A549 treated with Mapracorat at 1 μM for 4 hours (cell line): ENCODE measurements at places on chromosomes 6 and 20. TPM values are rescaled to one million over a fixed set of nuclear protein-coding genes. Genes with fewer than 3 reads are reported as not detected.

RBM38 gene
- 23.6 to 36.6 TPM (median 33.1 TPM) in 5 replicates for total RNA-seq

HLA-G gene
- total RNA-seq: not detected in 5 replicates

ARMH2 gene
- not detected in 5 replicates for total RNA-seq

HEY2 gene
- total RNA-seq: 0.06 to 0.10 TPM (median 0.07 TPM) in 3 of 5 replicates, not detected in the others

COL12A1 gene
- 4.6 to 6.7 TPM (median 5.5 TPM) in 5 replicates for total RNA-seq

OR2H2 gene
- total RNA-seq: not detected in 5 replicates

EPM2A gene
- total RNA-seq: 2.9 to 3.7 TPM (median 3.3 TPM) in 5 replicates

C6orf118 gene
- 0.14 to 0.20 TPM (median 0.18 TPM) in 4 of 5 replicates, not detected in the other for total RNA-seq

CRISP3 gene
- not detected in 5 replicates for total RNA-seq

UBD gene
- 0.33 to 1.0 TPM (median 0.87 TPM) in 5 replicates for total RNA-seq

RHAG gene
- total RNA-seq: not detected in 5 replicates

EMILIN3 gene
- 0.30 to 0.63 TPM (median 0.43 TPM) in 5 replicates for total RNA-seq

RIPOR3 gene
- total RNA-seq: 0.06 TPM in 1 of 5 replicates, not detected in the others

ME1 gene
- 36.3 to 40.5 TPM (median 38.2 TPM) in 5 replicates for total RNA-seq

LY6G5C gene
- total RNA-seq: 0.92 to 1.6 TPM (median 1.1 TPM) in 5 replicates

SNAP25 gene
- total RNA-seq: 13.5 to 18.5 TPM (median 16.1 TPM) in 5 replicates

IMPG1 gene
- total RNA-seq: not detected in 5 replicates

SULF2 gene
- total RNA-seq: 20.5 to 23.5 TPM (median 21.6 TPM) in 5 replicates

GID8 gene
- total RNA-seq: 20.2 to 22.5 TPM (median 21.2 TPM) in 5 replicates

PACSIN1 gene
- total RNA-seq: 0.04 to 0.07 TPM (median 0.05 TPM) in 4 of 5 replicates, not detected in the other

MAPK13 gene
- 0.28 to 1.00 TPM (median 0.74 TPM) in 5 replicates for total RNA-seq

ITPR3 gene
- 33.0 to 50.7 TPM (median 44.5 TPM) in 5 replicates for total RNA-seq

FAXC gene
- 5.9 to 8.9 TPM (median 6.6 TPM) in 5 replicates for total RNA-seq

SMIM26 gene
- total RNA-seq: 115 to 163 TPM (median 128 TPM) in 5 replicates

TNNC2 gene
- 0.28 TPM in 1 of 5 replicates, not detected in the others for total RNA-seq

SIGLEC1 gene
- 0.01 to 0.02 TPM (median 0.02 TPM) in 3 of 5 replicates, not detected in the others for total RNA-seq

PRR3 gene
- 14.9 to 17.6 TPM (median 16.6 TPM) in 5 replicates for total RNA-seq

TSBP1 gene
- total RNA-seq: not detected in 5 replicates

SIRPB1 gene
- total RNA-seq: 0.29 to 0.52 TPM (median 0.51 TPM) in 5 replicates

OPN5 gene
- not detected in 5 replicates for total RNA-seq

CCN6 gene
- total RNA-seq: not detected in 5 replicates

RBM24 gene
- total RNA-seq: 6.4 to 8.7 TPM (median 6.6 TPM) in 5 replicates

CRIP3 gene
- 0.39 to 0.51 TPM (median 0.43 TPM) in 5 replicates for total RNA-seq

RWDD2A gene
- total RNA-seq: 1.4 to 1.9 TPM (median 1.6 TPM) in 5 replicates

FLRT3 gene
- 1.6 to 2.2 TPM (median 1.8 TPM) in 5 replicates for total RNA-seq

SERAC1 gene
- 2.4 to 3.7 TPM (median 3.2 TPM) in 5 replicates for total RNA-seq

HUS1B gene
- total RNA-seq: 0.13 to 0.31 TPM (median 0.19 TPM) in 4 of 5 replicates, not detected in the other

LY6G6F gene
- total RNA-seq: not detected in 5 replicates

FILIP1 gene
- 0.15 to 0.53 TPM (median 0.32 TPM) in 5 replicates for total RNA-seq

SMOC2 gene
- total RNA-seq: not detected in 5 replicates

LCA5 gene
- total RNA-seq: 0.37 to 0.85 TPM (median 0.69 TPM) in 5 replicates

IRF4 gene
- total RNA-seq: 0.21 to 0.46 TPM (median 0.34 TPM) in 5 replicates

FAM83B gene
- total RNA-seq: not detected in 5 replicates

KCNG1 gene
- total RNA-seq: 20.9 to 32.3 TPM (median 24.0 TPM) in 5 replicates

MEP1A gene
- total RNA-seq: not detected in 5 replicates

OXT gene
- not detected in 5 replicates for total RNA-seq

BEND6 gene
- total RNA-seq: 0.70 to 0.99 TPM (median 0.87 TPM) in 5 replicates

PRDM13 gene
- 0.88 to 1.3 TPM (median 1.1 TPM) in 5 replicates for total RNA-seq
